ENCODE measurements at places on chromosomes 12 and 14. TPM values are rescaled to one million over a fixed set of nuclear protein-coding genes. Genes with fewer than 3 reads are reported as not detected.

DNA sequence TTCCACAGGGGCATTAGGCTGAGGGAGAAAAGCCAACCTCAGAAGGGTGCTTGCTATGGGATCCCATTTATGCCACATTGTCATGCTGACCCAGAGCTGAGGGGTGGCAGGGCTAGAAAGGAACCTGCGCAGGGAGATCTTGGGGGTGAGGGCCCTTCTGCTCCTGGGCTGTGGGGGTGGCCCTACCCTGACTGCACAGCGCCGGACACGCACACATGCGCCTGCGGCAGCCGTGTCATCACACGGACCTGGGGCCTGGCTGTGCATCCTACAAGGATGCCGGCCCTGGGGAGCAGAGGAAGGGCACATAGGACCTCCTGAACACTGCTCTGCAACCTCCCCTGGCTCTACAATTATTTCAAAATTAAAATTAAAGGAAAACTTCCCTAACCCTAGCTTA lies 6.9 kb downstream of the CDCA4 start:
- H3K27me3 ChIP-seq, result no peaks in the 10 kb centered on the region
- H3K4me3 ChIP-seq, result no peak overlapping the region
- H3K27ac ChIP-seq, result peak overlapping the region; percentile 86
- peaks cover 60% of the 10 kb centered on the region for H3K36me3 ChIP-seq
- no peak for DNase-seq

DNA sequence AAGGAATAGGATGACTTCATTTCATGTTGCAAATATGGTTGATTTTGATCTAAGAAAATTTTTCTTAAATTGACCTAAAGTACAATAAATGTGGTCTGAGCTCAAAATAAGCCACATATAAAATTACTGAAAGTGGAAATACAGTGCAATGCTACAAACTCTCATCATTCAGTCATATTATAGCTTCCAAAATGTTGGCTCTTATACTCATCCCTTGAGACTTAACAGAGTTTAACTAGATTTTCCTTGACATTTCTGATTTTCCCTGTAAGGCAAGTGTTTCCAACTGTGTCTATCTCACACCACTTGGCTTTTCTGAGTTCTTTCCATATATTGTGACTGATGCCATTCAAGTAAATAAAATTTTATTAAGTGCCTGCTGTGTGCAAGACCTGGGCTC lies 123.7 kb upstream of the NTF3 start:
- H3K27me3 ChIP-seq, result no peaks in the 10 kb centered on the region
- DNase-seq, result no peak
- H3K27ac ChIP-seq, result no peak overlapping the region
- H3K4me1 ChIP-seq, result no peaks in the 10 kb centered on the region
- H3K4me3 ChIP-seq, result no peak overlapping the region
- no peaks in the 10 kb centered on the region for H3K36me3 ChIP-seq

DNA sequence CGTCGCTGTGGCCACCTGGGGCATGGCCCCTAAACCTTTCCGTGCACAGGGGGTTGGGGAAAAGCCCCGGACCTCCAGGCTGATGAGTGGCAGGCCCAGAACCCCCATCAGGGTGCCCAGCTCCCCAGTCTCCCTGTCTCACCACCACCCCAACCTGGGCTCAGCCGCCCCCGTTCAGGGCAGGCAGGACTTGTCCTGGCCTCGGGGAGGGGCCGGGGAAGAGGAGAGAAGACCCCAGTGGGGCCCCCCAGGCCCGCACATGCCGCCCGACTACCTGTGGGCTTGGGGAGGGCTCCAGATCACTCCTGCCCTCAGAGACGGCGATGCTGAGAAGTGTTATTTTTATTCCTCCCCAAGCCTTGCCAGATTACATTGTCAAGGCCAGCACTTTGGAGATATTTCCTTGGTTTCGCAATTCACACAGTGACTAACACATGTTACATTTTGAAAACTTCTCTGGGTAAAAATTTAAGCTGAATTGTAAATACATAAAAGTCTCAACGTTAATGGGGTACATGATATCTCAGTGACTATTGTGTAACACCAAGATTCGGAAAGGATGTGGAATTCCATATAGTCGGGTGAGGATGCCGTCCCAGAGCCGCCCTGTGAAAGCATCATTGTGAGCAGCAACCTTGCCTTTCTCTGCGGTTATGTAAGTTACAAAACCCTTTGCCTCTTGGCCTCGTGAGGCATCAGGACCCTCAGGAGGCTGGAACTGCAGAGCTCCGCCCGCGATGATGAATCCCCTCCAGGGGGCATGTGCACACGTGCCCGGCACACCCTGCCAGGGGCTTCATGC lies 85.6 kb upstream of the DIO3 start:
- peaks cover 23% of the 10 kb centered on the region for H3K4me1 ChIP-seq
- no peaks in the 10 kb centered on the region for H3K36me3 ChIP-seq
- H3K4me3 ChIP-seq, result peak overlapping the region; percentile 14
- peak; percentile 92 for DNase-seq

GRCh38 chr12:2489275-2489674 lies 305.5 kb upstream of the FKBP4 start:
- no peak overlapping the region for H3K4me3 ChIP-seq
- DNase-seq, result no peak
- no peaks in the 10 kb centered on the region for H3K4me1 ChIP-seq
- no peak overlapping the region for H3K27ac ChIP-seq
- no peaks in the 10 kb centered on the region for H3K27me3 ChIP-seq

- no peak overlapping the region for H3K27ac ChIP-seq
- H3K36me3 ChIP-seq, result no peaks in the 10 kb centered on the region
- peak; percentile 61 for DNase-seq
- peaks cover 6% of the 10 kb centered on the region for H3K4me1 ChIP-seq
Measured at GRCh38 chr12:10562306-10562933, 51.0 kb downstream of the MAGOHB start.

DNA sequence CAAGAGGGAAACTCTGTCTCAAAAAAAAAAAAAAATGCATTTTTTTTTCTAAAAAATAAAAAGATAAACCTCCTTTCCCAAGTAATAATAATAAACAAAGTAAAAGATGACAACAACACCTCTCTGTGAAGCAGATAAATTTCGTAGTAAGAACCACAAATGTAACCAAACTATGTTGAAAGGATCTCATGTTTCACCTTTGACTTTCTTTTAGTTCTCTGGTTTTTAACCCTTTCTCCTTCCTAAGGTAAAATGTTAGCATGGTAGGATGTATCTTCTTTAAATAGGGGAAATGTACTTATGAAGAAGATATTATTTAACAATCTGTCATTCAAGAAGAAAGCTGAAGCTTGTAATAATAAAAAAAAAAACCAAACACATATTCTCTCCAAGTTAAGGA lies 1.8 kb upstream of the KLHL42 start:
- DNase-seq, result no peak
- H3K27ac ChIP-seq, result no peak overlapping the region
- H3K4me3 ChIP-seq, result no peak overlapping the region
- peaks cover 20% of the 10 kb centered on the region for H3K4me1 ChIP-seq
- peaks cover 14% of the 10 kb centered on the region for H3K36me3 ChIP-seq

GRCh38 chr12:69894800-69895383 lies 69.9 kb downstream of the MYRFL start:
- H3K27me3 ChIP-seq, result no peaks in the 10 kb centered on the region
- no peaks in the 10 kb centered on the region for H3K36me3 ChIP-seq
- H3K4me1 ChIP-seq, result peaks cover 10% of the 10 kb centered on the region
- no peak for DNase-seq
- no peak overlapping the region for H3K27ac ChIP-seq

DNA sequence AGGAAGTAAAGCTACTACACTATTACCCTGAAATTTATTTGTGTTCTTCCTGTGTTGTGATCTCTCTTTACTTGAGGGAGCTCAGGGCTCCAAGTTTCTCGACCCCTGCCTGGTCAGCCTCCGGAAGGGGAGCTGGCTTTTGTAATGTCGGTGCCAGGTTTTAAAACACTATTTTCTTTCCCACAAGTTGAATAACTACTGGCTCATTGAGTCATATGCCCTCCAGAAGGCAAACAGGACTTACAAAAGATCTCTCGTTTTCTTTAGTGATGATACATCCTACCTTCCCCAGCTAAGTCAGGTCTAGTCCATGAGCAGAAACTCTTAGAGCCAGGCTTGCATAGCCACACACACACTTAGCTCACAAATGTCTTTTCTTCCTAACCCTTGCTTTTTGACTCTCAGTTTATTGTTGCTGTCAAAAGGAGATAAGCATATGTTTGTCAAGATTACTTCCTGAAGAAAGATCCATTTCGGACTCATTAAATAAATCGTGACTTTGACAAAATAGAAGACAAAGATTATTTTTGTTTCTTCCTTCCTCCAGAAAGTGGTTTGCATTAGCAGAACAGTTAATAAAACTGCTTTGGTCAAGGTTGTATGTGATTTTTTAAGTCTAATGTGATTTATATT lies 209.8 kb upstream of the FLRT2 start:
- DNase-seq, result peak; percentile 43
- peaks cover 7% of the 10 kb centered on the region for H3K4me1 ChIP-seq
- H3K27me3 ChIP-seq, result no peaks in the 10 kb centered on the region
- no peak overlapping the region for H3K27ac ChIP-seq
- H3K36me3 ChIP-seq, result no peaks in the 10 kb centered on the region

DNA sequence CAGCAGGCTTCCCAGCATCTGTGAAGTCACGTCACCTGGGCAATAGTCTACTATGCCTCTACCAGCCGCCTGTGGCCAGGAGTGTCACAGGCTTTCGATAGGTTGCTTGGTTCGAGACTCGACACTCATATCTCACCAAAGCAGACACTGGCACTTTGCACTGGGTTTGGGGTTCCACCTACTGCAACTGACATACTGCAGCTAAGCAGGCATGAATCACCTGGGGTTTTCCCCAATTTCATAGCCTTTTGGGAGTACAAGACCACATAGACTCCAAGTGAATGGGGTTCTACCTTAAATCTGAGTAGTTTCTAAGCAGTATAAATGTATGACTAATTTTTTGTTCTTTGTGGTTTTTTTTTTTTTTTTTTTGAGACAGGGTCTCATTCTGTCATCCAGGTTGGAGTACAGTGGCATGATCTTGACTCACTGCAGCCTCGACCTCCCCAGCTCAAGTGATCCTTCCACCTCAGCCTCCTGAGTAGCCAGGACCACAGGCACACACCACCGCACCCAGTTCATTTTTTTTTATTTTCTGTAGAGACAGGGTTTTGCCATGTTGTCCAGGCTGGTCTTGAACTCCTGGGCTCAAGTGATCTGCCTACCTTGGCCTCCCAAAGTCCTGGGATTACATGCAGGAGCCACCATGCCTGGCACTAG lies 32.1 kb downstream of the DMAC2L start:
- H3K4me1 ChIP-seq, result peaks cover 22% of the 10 kb centered on the region
- no peaks in the 10 kb centered on the region for H3K27me3 ChIP-seq
- DNase-seq, result peak; percentile 59
- H3K36me3 ChIP-seq, result no peaks in the 10 kb centered on the region

DNA sequence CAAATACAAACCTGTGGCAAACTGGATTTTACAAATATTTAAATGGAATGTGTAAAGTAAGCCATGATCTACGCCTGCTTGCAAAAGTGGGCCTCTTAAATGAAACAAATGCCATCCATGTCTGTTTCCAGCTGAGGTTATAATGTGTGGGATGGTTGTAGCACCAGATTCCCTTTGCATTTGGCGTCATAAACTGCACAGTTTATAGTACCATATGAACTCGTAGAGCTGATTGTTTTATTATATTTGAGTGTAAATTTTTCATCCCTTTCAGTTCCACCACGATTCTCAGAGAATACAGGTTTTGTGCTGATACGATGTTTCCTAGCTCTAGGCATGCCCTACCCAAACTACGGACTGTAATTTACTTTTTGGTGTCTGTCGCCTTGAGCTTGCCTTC lies 374.9 kb downstream of the EGLN3 start:
- H3K4me1 ChIP-seq, result no peaks in the 10 kb centered on the region
- no peak for DNase-seq
- H3K27ac ChIP-seq, result no peak overlapping the region
- no peaks in the 10 kb centered on the region for H3K36me3 ChIP-seq
- H3K27me3 ChIP-seq, result no peaks in the 10 kb centered on the region
- H3K4me3 ChIP-seq, result no peak overlapping the region

DNA sequence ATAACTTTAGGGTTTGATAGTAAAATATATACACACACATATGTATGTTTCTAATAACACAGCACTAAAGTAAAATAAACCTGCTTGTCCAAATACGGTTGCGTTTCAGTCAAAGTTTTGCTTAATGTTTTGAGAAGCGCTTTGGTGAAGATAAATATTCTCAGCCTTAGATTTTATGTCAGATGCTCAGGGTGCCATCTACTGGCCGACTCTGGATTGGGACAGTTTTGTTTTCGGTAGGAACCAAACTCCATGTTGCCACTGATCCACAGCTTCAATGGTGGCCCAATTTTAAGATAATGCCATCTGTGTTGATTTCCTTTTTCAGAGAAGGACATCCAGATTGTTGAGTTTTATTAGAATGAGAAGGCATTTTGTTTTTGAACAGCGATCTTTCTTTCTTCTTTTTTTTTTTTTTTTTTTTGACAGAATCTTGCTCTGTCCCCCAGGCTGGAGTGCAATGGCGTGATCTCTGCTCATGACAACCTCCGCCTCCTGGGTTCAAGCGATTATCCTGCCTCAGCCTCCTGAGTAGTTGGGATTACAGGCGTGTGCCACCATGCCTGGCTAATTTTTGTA lies 43.1 kb downstream of the LLPH start:
- no peaks in the 10 kb centered on the region for H3K36me3 ChIP-seq
- no peak overlapping the region for H3K4me3 ChIP-seq
- peaks cover under 1% of the 10 kb centered on the region for H3K4me1 ChIP-seq
- no peak overlapping the region for H3K27ac ChIP-seq
- DNase-seq, result peak; percentile 79

DNA sequence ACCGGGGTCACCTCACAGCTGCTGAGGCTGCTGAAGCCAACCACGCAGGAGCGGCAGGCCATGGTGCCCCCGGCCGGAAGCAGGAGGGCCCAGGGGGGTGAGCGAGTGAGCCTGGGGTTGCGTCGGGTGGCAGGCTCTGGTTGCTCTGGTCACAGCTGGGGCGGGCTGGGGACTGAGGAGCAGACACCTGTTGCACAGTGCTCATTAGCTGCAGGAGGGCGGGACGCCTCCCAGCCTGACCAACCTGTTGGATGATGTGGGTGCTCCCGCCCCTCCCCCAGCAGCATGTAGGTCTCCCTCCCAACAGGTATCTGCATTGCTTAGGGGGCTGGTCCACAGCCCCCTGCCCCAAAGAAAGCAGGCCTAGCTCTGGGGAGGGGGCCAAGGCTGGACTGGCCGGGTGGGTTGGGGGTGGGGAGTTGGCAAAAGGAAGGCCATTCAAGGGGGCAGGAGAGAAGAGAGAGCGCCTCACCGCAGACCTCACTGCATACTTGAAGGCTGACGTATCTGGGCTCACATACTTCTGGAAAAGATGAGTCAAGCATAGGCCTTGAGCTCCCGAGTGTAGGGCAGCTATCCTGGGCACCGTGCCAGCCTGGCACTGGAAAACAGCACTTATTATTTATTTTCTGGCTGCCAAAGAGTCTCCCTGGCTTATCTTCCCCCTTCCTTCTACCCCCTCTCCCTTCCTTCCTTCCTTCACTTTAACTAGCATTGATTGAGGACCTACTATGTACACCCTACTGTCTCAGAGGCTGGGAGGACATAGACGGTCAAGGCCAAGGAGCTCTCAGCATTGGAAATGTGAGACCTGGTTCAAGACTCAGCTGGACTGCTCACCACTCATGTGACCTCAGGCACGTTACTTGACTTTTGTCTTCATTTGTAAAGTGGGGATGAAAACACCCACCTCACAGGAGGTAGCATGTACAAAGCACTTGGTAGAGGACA lies at the start of gene KRT80:
TSS of gene KRT80 (minus strand) at position 174 of the 951 bp plus-strand sequence. CDS start at position 62, 112 bp downstream.
- DNase-seq, result peak; percentile 98
- H3K4me1 ChIP-seq, result peaks cover 47% of the 10 kb centered on the region
- no peaks in the 10 kb centered on the region for H3K36me3 ChIP-seq
- H3K27ac ChIP-seq, result peak within 1 kb of the TSS; percentile 94
- no peaks in the 10 kb centered on the region for H3K27me3 ChIP-seq

- no peaks in the 10 kb centered on the region for H3K36me3 ChIP-seq
- peaks cover 14% of the 10 kb centered on the region for H3K4me1 ChIP-seq
- peaks cover 66% of the 10 kb centered on the region for H3K27me3 ChIP-seq
Measured at GRCh38 chr12:106582249-106582591, 584 bp upstream of the RFX4 start.

The KRT77 gene
- not detected for total RNA-seq

The MEG3 gene
- total RNA-seq, result not detected

The RNASE7 gene
- total RNA-seq, result 11.8 TPM

The TEP1 gene
- total RNA-seq, result 20.4 TPM

The MYO1H gene
- total RNA-seq, result not detected
